NAMALWA (cell line): ENCODE measurements at places on chromosomes 3 and 15.

- no peak for DNase-seq
Observed at GRCh38 chr3:176767385-176767784, 429.9 kb downstream of the TBL1XR1 start.

GRCh38 chr3:15638193-15638890, 36.8 kb downstream of the BTD start:
- DNase-seq = no peak

GRCh38 chr15:29959384-29960137, 123.2 kb upstream of the GOLGA8J start:
- no peak for DNase-seq

GRCh38 chr3:4656059-4656458, 162.9 kb downstream of the ITPR1 start:
- DNase-seq = peak; percentile 28

DNA sequence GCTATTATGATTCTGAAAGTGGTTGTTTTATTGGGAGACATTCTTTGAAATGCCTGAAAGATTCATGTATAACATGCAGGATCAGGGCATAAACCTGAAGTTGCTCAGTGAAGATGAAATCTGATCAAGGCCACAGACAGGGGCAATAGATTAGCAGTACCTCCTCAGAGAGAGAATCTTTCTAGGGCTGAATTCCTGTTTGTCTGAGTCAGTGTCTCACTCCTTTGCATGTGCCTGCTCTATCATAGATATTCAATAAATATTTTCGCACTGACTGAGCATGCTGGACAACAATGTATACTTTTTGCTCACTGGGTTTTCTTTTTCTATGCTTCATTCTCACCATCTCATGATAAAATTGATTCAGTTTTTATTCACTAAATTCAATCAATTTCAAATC, 49.8 kb upstream of the PFN2 start:
- DNase-seq = no peak

DNA sequence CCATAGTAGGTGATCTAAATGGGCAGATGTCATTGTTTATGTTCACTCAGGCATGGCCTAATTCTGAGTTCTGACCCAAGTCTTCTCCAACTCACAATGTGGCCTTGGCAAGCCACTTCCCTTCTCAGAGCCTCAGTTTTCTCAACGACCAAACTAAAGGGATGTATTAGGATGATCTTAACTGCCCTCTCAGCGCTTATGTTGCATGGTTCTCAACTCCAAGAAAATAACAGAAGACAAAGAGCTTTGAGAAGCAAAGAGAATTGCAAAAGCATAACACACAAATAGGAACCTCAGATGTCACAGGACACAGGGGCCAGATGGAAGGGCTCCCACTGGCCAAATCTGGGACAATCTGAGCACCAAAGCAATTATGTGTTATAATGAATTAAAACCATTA, 8.6 kb downstream of the RHCG start:
- no peak for DNase-seq

DNA sequence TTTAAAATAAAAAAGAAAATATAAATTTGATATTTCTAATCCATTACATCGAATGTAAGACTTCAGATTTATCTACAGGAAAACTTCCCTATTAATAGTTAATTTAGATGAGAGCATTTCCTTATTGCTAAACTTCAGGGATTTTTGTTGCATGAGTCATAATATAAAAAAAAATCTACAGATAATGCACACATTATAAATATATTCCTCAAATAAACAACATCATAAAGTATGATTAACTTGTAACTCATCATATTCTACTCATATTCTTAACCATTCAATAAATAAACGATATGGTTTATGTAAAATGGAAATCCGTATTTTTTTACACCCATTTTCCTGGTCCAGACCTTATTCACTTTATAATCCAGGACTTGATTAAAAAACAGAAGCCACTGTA, 477.0 kb downstream of the EPHA3 start:
- no peak for DNase-seq

- DNase-seq = no peak
Observed at GRCh38 chr15:65944404-65944803, 75.1 kb downstream of the RAB11A start.

DNA sequence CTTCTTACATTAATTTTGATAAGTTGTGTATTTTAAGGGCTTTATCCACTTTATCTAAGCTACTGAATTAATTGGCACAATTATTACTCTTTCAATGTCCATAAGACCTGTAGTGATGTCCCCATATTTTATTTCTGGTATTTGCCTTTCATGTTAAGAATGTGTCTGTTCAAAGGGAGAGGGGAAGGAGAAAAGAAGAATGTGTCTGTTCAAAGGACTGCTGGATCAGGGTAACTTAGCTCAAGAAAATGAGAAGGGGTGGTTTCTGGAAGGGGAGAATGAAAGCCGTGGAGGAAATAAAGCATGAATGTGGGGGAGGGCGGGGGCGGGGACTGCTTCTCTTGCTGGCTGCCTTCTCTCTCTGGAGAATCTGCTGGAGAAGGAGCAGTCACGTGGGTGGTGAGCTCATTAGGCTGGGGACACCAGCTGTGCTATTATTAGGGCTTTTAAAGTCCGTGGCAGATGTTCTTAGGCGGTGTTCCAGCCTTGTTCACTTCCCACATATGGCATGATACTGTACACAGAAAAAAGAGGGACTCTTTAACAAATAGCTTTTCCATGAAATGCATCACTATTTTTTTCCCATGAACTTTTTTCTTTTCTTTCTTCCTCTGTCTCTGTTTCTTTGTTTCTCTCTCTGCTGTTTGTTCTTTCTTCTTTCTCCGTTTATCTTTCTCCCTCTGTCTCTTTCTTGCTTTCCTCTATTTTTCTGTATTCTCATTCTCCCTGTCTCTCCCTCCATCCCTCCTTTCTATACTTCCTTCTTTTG, 63.7 kb upstream of the ULK4 start:
- DNase-seq = peak; percentile 85

DNA sequence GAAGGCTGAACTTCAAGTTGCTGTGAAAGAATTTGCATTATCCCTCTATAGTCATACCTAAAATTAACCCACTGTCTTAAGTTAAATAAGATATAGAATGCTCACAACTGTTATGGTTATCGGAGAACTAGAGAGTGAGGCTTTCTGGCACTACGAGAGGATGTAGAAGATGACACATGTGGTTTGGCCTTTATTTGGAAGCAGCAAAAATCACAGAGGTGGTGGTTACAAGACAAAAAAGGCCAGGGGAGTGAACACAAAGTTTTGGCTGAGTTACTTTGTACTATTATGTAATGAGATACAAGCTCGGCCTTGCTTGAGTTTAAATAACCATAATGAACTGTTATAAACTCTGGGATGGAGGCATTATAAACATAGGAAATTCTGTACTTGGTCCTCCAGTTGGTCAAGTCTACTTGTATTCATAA, 78.3 kb upstream of the ICE2 start:
- no peak for DNase-seq

DNA sequence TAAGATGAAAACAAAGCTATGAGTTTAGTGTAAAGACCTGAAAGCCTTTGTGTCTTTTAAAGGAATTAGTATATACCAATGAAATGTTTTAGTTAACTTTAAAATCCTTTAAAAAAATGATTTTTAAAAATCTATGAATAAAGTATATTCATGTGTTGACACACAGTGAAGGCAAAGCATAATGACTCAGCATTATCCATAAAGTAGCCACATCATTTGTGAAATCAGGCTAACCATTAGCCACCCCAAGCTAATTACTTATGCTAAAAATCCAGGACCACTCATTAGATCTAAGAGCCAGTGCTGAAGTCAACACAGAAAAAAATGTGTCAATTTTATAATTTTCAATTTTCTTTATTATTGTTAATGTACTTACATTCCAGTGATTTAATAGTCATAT, 310.2 kb downstream of the TBC1D5 start:
- no peak for DNase-seq

GRCh38 chr15:57562196-57562769, 29.4 kb upstream of the MYZAP start:
- DNase-seq = no peak

- no peak for DNase-seq
Observed at GRCh38 chr15:99087405-99087943, 17.4 kb upstream of the SYNM start.

DNA sequence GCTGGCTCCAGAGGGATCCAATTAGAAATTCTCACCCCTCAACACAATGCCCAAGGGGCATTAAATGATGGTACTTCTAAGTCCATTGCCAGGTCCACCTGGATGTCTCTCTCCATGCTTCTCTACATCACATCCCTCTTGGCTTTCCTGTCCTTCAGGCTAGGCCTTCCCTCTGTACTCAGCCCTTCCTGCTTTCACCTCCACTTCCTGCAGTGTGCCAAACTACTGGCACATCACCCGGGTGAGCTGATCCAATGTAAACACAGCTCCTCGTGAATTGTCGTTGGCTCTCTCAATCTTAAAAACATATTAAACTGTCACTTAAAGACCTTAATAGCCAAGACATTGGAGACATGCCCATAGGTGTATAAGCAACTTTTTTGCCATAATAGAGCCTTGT, 4.0 kb downstream of the LMCD1 start:
- DNase-seq = no peak

DNA sequence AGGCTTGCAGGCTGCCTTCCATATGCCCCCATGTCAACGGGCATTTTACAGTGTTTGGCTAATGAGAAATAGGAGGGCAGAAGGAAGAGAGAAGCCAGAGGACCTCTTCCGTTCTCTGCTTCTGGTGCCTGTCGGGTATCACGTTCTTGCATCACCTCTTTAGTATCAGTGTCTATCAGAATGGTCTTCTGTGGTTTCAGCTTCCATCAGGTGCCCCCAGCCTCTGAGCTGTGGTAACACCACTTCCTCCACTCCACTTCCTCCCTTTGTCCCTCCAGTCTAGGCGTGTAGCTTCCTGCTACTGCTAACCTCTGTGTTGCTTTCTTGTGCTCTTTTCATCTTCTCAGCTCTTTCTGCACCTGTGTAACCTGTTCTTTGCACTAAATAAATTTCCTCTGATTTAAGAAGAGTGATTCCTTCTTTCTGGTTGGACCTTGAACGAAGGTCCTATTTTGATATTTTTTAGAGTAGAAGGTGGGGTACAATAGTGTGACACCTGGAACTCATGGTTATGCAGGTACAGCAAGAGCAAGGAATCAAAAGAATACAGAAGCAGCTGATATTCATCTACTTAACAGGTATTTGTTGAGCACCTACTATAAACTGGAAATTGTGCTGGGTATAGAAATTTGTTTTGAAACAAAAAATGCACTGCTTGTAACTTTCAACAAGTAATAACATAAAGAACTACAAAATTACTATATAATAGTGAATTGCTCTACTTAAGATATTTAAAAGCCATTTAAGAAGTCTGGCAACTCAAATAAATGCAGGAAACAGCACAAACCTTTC, 27.4 kb upstream of the FOXB1 start:
- DNase-seq = no peak

- DNase-seq = peak; percentile 18
Observed at GRCh38 chr3:119937229-119937628, 155.3 kb downstream of the NR1I2 start.

DNA sequence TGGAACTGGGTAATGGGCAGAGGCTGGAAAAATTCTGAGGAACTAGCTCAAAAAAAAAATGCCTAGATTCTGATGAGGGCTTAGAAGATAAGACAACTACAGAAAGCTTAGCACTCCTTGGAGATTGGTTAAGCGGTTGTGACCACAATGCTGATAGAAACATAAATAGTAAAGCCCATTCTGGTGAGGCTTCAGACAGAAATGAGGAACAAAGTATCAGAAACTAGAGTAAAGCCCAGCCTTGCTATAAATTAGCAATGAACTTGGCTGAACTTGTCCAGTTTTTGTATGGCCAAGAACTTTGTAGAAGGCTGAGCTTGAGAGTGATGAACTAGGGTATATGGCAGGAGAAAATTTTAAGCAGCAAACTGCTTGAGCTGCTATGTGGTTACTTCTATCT, 25.4 kb downstream of the GOLGB1 start:
- DNase-seq = no peak

DNA sequence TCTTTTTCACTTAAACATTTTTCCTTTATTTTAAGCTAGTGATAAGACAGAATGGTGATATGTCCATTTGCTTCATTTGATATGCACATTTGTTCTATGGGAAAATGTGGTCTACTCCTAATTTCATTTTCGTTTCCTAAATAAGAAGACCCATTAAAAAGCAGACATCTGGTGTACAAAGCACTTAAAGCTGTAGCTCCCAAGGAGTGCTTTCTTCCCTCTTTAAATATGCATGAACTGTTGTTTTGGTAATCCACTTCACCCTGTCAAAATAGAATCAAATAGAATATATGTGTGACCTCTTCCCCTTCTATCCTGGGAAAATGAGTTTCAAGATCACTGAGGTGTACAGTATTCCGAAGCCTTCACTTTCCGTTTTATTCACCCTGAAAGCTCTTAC, 182.8 kb downstream of the ROBO2 start:
- DNase-seq = no peak

DNA sequence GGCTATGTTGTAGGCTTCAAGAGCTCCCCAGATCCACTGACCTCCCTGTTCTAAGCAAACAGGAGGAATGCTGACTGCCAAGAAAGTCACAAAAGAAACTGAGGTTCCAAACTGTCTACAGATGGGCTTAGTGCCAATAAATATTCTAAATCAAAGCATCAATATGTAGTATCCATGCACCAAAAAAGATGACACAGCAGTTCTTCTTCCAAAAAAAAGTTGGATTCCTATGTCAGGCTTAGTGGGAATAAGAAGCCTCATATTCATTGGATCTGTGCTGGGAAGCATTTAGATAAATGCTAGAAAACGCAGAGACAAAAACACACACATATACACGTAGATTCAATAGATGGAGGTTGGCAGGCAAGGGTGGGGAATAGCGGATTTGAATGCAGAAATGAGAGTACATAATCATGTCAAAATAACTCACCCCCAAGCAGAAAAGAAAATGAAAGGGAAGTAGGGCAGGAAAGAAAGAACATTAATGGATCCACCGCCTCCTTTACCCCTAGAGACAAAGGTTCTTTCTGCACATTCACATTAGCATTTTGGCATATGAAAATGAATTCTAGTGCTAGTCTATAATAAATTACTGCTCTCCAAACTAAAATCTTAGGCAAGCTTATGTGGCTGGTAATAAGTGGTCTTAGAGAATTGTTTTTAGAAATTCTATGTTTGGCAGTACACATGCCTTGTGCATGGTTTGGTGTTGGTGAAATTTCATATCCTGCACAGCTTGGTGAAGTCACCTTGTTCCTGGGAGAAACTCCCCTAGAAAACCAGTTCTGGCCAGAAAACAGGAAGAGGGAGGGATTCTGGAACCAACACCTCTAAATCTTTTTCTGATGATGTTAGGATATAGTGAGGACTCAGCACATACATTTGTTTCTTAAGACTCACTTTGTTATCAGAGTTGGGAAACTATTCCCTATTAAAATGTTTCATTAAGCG, 283.4 kb downstream of the LSAMP start:
- DNase-seq = no peak
